ENCODE measurements at places on chromosomes 2 and 18. TPM values are rescaled to one million over a fixed set of nuclear protein-coding genes. Genes with fewer than 3 reads are reported as not detected.

FAM124B gene
- polyA plus RNA-seq: 0.33 TPM

CASP8 gene
- 19.6 TPM for polyA plus RNA-seq

LDLRAD4 gene
- 0.99 TPM for polyA plus RNA-seq

SCG2 gene
- polyA plus RNA-seq: 0.20 TPM

ERFE gene
- 0.38 TPM for polyA plus RNA-seq

RNF181 gene
- 189 TPM for polyA plus RNA-seq

ST6GAL2 gene
- 1.1 TPM for polyA plus RNA-seq

Data from esophagus (tissue), 2 donors.